ENCODE measurements at places on chromosomes 5 and 9. TPM values are rescaled to one million over a fixed set of nuclear protein-coding genes. Genes with fewer than 3 reads are reported as not detected.

GRCh38 chr5:168320805-168321204 lies 29.4 kb downstream of the WWC1 start:
- no peak for DNase-seq

The TGFBI gene
- 16.9 TPM for total RNA-seq

The OR13C3 gene
- not detected for total RNA-seq

The F2RL2 gene
- total RNA-seq: 0.66 TPM

- no peak for DNase-seq
These were observed 14.2 kb downstream of the RABL6 start for GRCh38 chr9:136821826-136822544.

- no peak for DNase-seq
These were observed 46.9 kb downstream of the SLC22A5 start for GRCh38 chr5:132416306-132417009.

The REXO4 gene
- total RNA-seq: 20.1 TPM

The IL4 gene
- not detected for total RNA-seq

DNA sequence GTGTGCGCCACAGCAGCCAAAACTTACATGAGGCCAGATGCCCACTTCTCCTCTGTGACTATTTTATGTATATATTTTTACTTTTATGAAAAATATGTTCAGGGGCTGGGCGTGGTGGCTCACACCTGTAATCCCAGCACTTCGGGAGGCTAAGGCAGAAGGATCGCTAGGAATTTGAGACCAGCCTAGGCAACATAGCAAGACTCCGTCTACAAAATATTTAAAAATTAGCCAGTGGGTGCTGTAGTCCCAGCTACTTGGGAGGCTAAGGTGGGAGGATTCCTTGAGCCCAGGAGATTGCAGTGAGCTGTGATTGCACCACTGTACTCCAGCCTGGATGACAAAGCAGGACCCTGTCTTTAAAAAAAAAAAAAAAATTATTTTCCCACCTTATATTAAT lies 83.2 kb downstream of the RFK start:
- no peak for DNase-seq

- DNase-seq: no peak
These were observed 3.0 kb upstream of the CTSV start for GRCh38 chr9:97041898-97042297.

The SLC46A2 gene
- not detected for total RNA-seq

- no peak for DNase-seq
These were observed 265.3 kb downstream of the KCTD16 start for GRCh38 chr5:144436007-144436406.

- no peak for DNase-seq
These were observed 4.8 kb upstream of the DPM2 start for GRCh38 chr9:127942216-127943010.

The BTNL3 gene
- total RNA-seq: not detected

DNA sequence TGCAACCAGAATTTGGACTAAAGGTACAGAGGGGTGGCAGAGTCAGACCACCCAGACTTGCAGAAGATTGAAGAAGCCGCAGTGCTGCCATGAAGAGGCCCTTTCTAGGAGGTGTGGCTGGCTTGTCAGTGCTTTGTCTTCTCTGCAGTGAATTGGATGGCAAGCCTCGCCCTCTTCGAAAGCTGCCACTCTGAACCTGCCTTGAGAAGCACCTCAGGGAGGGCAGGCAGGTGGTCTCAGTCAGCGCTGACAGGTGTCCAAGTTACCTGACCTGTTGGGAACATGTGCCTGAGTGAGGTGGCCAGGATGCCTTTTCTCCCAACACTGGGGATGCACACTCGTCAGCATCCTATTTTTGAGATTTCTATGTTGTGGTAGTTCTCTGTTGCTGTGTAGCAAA lies 6.2 kb downstream of the TENT4A start:
- DNase-seq: no peak

DNA sequence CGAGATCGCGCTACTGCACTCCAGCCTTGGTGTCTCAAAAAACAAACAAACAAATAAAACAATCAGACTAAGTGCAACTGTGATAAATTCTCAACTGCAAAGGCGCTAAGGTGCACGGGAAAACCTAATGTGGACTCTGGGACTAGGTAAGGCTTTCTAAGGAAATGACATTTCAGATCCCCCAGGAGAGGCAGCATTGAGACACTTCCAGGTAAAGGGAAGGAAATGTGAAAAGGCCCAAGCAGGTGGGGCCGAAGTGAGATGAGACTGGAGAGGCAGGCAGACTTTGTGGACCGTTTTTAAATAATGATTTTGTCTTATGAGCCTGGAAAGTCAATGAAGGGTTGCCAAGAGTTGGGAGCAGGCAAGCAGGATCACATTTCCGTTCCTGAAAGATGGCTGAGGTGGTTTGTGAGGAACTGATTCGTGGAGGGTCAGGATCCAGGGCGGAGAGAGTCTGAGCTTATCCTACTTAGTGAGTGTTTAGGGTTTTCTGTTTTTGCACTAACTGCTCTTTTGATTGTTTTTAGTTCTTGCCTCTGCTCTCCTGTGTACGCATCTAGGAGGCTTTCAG lies 2.0 kb upstream of the APBA1 start:
- DNase-seq: no peak

GRCh38 chr5:181170996-181171395 lies 23.6 kb downstream of the OR2V2 start:
- DNase-seq: no peak

- no peak for DNase-seq
These were observed 118.0 kb upstream of the OR13F1 start for GRCh38 chr9:104386013-104386412.

The TRIM14 gene
- 3.4 TPM for total RNA-seq

GRCh38 chr9:87525546-87526303 lies 28.1 kb downstream of the DAPK1 start:
- DNase-seq: no peak

The PRSS3 gene
- 30.8 TPM for total RNA-seq

The DND1 gene
- 0.13 TPM for total RNA-seq

The MELK gene
- total RNA-seq: 28.6 TPM

The TRIM41 gene
- 11.7 TPM for total RNA-seq

The PCDHA4 gene
- total RNA-seq: 0.42 TPM

DNA sequence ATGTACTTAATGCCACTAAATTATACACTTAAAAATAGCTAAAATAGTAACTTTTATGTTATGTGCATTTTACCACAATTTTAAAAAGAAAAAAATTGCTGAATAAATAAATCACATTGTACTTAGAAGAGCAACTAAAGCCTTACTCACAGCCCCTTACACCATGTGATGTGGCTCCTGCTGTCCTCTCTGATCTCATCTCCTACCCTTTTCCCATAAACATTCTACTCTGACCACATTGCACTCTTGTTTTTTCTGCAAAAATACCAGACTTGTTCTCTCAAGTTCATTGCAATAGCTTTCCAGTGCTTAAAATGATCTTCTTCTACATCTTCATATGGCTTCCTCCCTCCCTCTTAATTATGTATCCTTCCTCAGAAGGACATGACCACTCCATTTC lies 268.4 kb downstream of the ELAVL2 start:
- DNase-seq: no peak

DNA sequence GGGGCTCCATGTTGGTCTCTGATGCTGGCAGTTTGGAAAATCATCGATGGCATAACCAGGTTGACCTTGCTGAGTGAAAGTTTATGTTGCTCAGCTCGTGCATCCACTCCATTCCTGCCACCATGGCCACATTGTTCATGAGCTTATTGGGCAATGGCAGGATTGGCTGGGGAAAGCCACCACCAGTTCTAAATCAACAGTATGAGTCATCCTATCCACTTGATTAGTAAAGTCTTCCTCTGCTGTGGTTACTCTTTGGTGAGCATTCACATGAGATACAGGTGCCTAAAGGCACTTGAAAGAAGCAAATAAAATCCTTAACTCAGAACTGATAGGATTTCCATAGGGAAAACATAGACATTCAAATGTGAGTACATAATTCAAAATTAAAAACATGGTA lies 131.8 kb upstream of the FBN2 start:
- no peak for DNase-seq

- no peak for DNase-seq
These were observed 22.8 kb upstream of the ABLIM3 start for GRCh38 chr5:149118463-149118862.

- no peak for DNase-seq
These were observed 220.1 kb upstream of the MSX2 start for GRCh38 chr5:174504266-174504726.

The PCDHA7 gene
- total RNA-seq: 0.33 TPM

DNA sequence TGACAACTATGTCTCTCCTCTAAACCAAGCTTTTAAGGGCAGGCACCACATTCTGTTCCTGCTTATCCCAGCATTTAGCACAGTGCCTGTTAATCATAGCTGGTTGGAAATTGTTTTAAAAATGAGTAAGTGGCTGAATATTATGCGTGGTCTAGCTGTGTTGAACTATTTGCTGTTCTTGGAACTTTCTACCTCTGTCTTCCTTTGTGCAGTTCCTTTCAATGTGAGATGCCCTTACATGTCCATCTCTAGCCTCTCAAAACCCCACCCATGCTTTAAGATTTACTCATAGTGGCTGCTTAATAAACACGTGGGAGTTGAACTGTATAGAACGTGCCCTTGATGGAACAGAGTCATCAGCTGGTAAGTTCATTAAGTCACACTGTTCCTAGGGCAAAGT lies 34.5 kb downstream of the C9orf57 start:
- no peak for DNase-seq

- DNase-seq: no peak
These were observed 37.5 kb downstream of the CNOT8 start for GRCh38 chr5:154895606-154896561.

GRCh38 chr9:116350213-116350612 lies 196.6 kb downstream of the PAPPA start:
- DNase-seq: no peak

The CAPSL gene
- total RNA-seq: not detected

GRCh38 chr5:94698197-94698596 lies 79.7 kb downstream of the SLF1 start:
- DNase-seq: no peak

DNA sequence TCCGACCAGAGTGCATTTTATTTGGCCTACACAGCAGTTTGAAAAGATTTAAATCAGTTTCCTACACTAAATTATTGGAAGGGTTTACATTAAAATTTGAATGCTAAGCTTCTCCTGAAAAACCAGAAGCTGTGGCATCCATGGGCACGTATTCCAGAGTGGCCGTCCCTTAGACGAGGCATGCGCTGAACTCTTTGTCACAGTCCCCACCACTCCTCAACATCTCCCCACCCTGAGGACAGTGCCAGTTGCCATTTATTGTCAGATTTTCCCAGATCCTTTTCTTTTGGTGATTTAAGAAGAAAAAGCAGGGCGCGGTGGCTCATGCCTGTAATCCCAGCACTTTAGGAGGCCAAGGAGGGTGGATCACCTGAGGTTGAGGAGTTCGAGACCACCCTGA lies 39.9 kb upstream of the UNC5A start:
- DNase-seq: no peak

DNA sequence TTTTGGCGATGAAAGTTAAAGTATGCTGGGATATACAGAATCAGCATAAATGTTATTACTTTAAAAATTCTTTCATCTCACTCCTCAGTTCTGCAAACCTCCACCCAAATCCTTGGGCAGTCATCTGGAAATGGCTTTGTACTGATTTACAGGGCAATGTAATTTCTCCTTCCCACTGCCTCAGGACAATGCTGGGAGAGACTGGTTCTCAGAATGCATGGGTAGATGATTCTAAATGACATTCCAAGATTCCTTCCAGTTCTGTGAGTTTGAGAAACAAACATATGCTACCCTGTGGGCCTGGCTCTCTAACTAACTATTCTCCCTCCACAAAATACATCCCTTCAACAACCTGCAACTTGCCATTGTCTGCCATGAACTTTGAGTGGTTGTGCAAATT lies 7.5 kb upstream of the PSAT1 start:
- no peak for DNase-seq

The CCDC192 gene
- not detected for total RNA-seq

- DNase-seq: no peak
These were observed 6.0 kb downstream of the SPAG8 start for GRCh38 chr9:35806101-35806500.

The RAB24 gene
- total RNA-seq: 15.4 TPM

GRCh38 chr9:90767523-90768100 lies 34.0 kb upstream of the SYK start:
- no peak for DNase-seq

DNA sequence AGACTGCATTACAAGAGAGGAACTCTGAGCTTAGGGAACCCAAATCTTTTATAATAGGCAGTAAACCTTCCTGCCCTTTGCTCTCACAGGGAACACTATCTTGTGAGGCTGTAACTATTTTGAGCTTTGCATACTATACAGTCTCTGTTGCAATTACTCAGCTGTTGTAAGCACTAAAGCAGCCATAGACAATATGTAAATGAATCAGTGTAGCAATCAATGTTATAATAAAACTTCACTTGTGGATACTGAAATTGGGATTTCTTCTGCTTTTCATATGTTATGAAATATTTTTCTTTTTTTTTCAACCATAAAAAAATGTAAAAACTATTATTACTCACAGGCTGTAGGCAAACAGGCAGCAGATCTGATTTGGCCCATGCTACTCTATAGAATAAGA lies 16.7 kb upstream of the UBQLN1 start:
- DNase-seq: no peak

DNA sequence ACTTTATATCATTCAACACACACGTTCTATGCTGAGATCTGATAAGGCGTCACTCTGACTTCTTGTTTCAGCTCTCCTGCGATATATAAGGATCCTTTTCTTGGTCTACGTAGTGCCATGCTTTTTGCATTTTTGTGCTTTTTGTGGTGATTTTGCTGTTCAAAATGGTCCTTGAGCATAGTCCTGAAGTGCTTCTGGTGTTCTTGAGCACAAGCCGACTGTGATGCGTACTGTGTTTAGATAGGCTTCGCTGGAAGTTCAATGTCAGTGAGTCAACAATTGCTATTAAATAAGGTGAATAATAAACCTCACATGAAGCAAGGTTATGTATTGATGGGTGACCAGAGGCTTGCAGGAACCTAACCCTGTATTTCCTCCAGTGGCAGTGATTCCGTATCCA lies 46.8 kb downstream of the ACO1 start:
- DNase-seq: no peak

The PCDHGB3 gene
- total RNA-seq: 1.3 TPM

DNA sequence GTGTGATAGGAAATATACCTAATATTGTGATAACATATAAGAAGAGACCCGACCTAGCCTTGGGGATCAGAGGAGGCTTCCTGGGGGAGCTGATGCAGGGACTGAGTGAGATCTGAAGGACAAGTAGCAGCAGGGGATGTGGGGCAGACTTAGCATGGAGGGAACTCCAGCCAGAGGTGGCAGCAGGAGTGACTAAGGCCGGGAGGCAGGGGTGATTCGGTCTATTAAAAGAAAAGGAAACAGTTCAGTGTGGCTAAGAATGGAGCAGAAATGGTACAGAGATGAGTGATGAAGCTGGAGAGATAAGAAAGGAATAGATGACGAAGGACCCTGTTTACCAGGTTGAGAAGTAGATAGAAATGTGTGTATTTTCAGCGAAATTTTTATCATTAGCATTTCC lies 408.8 kb downstream of the ENC1 start:
- no peak for DNase-seq
